ENCODE measurements at places on chromosomes 5 and 9. TPM values are rescaled to one million over a fixed set of nuclear protein-coding genes. Genes with fewer than 3 reads are reported as not detected.

Gene MED7
- total RNA-seq = 7.3 TPM

Gene PPP3R2
- not detected for total RNA-seq

Gene SNCAIP
- 2.1 TPM for total RNA-seq

Gene EIF4E1B
- not detected for total RNA-seq

Gene GPRIN1
- total RNA-seq = 2.1 TPM

Gene BTNL9
- 15.9 TPM for total RNA-seq

Gene RASGRF2
- 7.5 TPM for total RNA-seq

Gene HAVCR2
- 18.8 TPM for total RNA-seq

Gene RETREG1
- total RNA-seq = 26.0 TPM

Gene PKN3
- total RNA-seq = 15.9 TPM

Gene CDH18
- not detected for total RNA-seq

Gene DRD1
- total RNA-seq = 0.17 TPM

Gene ALDH1B1
- 27.1 TPM for total RNA-seq

GRCh38 chr9:4207881-4208615 is 91.8 kb downstream of the GLIS3 start:
- no peak overlapping the region for H3K4me3 ChIP-seq
- DNase-seq = no peak
- H3K36me3 ChIP-seq = no peaks in the 10 kb centered on the region
- H3K4me1 ChIP-seq = peaks cover 3% of the 10 kb centered on the region
- H3K27me3 ChIP-seq = no peaks in the 10 kb centered on the region

- H3K4me3 ChIP-seq = no peak overlapping the region
- H3K4me1 ChIP-seq = no peaks in the 10 kb centered on the region
- no peaks in the 10 kb centered on the region for H3K36me3 ChIP-seq
- no peak overlapping the region for H3K27ac ChIP-seq
Observed at GRCh38 chr5:72133212-72133990, 26.1 kb downstream of the MAP1B start.

GRCh38 chr9:71920456-71921189 is 9.2 kb downstream of the C9orf85 start:
- H3K27me3 ChIP-seq = no peaks in the 10 kb centered on the region
- H3K27ac ChIP-seq = no peak overlapping the region
- no peaks in the 10 kb centered on the region for H3K4me1 ChIP-seq
- no peak for DNase-seq
- H3K4me3 ChIP-seq = no peak overlapping the region

- H3K36me3 ChIP-seq = peaks cover 88% of the 10 kb centered on the region
- H3K4me3 ChIP-seq = no peak overlapping the region
- DNase-seq = no peak
- H3K27ac ChIP-seq = no peak overlapping the region
Observed at GRCh38 chr5:154898210-154898609, 39.8 kb downstream of the CNOT8 start.

DNA sequence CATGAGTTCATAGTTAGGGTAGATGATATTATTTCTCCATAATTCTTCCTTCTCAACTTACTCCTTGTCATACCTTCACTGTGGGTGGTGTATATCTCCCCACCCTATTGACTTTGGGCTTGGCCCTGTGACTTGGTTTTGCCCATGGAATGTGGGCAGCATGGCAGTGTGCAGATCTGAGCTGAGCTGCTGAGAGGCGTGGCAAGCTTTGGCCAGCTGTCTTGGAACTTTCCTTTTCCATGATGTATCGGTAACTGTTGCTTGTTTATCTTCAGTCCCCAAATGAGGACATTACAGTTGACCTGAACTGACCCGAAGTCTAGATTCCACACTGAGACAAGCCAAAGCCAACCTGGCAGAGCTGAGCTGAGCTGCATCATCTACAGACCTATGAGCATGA is 70.4 kb downstream of the RALGPS1 start:
- no peak overlapping the region for H3K27ac ChIP-seq
- DNase-seq = no peak
- peaks cover 48% of the 10 kb centered on the region for H3K27me3 ChIP-seq
- no peak overlapping the region for H3K4me3 ChIP-seq

- H3K36me3 ChIP-seq = no peaks in the 10 kb centered on the region
- no peak for DNase-seq
- no peak overlapping the region for H3K4me3 ChIP-seq
- H3K27me3 ChIP-seq = no peaks in the 10 kb centered on the region
- H3K4me1 ChIP-seq = peaks cover 28% of the 10 kb centered on the region
Observed at GRCh38 chr5:67178085-67178484, 18.5 kb downstream of the CD180 start.

DNA sequence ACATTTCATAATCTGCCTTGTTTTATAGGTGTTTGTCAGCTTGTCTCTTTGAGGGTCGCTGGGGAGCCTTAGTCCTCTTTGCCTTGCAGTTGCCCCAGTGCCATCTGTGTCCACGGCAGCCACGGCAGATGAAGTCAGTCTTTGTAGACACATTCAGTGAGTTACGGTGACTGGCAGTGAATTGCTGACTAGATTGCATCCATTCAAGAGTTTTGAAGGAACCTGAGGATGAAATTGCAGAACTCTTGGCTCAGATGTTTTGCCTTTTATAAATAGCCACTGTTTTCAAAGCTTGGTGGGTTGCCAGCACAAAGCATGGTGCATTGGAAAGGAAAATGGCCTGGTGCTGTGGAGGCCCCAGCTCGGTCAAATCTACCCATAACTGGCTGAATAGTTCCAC is 125.6 kb downstream of the TRIO start:
- no peak overlapping the region for H3K27ac ChIP-seq
- peaks cover 7% of the 10 kb centered on the region for H3K36me3 ChIP-seq
- H3K27me3 ChIP-seq = no peaks in the 10 kb centered on the region
- no peak overlapping the region for H3K4me3 ChIP-seq

DNA sequence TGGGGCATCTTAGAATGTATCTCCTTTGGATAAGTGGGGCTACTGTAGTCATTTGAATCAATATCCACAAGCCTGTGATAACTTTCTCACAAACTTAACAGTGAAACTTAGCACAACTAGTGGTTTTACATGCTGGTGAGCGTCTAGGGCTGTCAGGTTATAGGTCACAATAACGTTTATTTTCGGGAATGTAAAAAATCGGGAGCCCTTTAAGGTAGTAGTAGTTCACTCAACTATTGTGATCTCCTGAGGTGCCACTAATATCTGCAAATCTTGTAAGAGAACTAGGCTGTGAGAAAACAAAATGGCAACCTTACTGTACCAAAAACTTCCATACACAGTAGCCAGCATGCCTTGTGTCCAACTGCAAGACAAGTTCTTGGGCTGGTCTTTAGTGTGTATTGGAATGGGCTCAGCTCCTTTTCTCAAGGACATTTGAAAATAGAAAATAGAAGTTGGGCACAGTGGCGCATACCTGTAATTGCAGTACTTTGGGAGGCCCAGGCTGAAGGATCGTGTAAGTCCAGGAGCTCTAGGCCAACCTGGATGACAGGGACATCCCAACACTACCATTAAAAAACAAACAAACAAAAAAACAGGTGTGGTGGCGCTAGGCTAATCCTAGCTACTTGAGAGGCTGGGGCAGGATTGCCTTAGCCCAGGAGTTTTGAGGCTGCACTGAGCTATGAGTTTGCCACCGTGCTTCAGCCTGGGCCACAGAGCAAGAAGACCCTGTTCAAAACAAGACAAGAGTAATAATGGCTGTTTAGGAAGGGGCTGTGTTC is 5.2 kb upstream of the PKN3 start:
- peaks cover 8% of the 10 kb centered on the region for H3K36me3 ChIP-seq
- H3K4me1 ChIP-seq = no peaks in the 10 kb centered on the region
- H3K27ac ChIP-seq = no peak overlapping the region
- no peak for DNase-seq
- H3K27me3 ChIP-seq = no peaks in the 10 kb centered on the region

DNA sequence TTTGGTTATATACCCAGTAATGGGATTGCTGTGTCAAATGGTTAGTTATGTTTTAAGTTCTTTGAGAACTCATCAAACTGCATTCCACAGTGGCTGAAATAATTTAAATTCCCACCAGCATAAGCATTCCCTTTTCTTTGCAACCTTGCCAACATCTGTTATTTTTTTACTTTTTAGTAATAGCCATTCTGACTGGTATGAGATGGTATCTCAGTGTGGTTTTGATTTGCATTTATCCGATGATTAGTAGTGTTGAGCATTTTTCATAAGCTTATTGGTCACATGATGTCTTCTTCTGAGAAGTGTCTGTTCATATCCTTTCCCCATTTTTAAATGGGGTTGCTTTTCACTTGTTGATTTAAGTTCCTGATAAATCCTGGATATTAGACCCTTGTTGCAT is 435.7 kb upstream of the RIOK2 start:
- no peaks in the 10 kb centered on the region for H3K4me1 ChIP-seq
- no peak for DNase-seq
- no peak overlapping the region for H3K4me3 ChIP-seq

- no peak overlapping the region for H3K27ac ChIP-seq
- peak; percentile 84 for DNase-seq
- H3K4me1 ChIP-seq = no peaks in the 10 kb centered on the region
- H3K4me3 ChIP-seq = no peak overlapping the region
- no peaks in the 10 kb centered on the region for H3K36me3 ChIP-seq
Observed at GRCh38 chr5:177071666-177072385, 14.9 kb upstream of the FGFR4 start.

GRCh38 chr5:127517110-127517479 is 345 bp upstream of the PRRC1 start:
- H3K36me3 ChIP-seq = peaks cover 11% of the 10 kb centered on the region
- peaks cover 18% of the 10 kb centered on the region for H3K4me1 ChIP-seq
- peak overlapping the region; percentile 84 for H3K4me3 ChIP-seq
- no peak for DNase-seq

GRCh38 chr9:33165263-33166151 is 1.6 kb downstream of the B4GALT1 start:
- H3K27me3 ChIP-seq = no peaks in the 10 kb centered on the region
- DNase-seq = no peak
- H3K27ac ChIP-seq = peak overlapping the region; percentile 99
- H3K4me3 ChIP-seq = peak overlapping the region; percentile 96
- H3K4me1 ChIP-seq = peaks cover 45% of the 10 kb centered on the region
- no peaks in the 10 kb centered on the region for H3K36me3 ChIP-seq

DNA sequence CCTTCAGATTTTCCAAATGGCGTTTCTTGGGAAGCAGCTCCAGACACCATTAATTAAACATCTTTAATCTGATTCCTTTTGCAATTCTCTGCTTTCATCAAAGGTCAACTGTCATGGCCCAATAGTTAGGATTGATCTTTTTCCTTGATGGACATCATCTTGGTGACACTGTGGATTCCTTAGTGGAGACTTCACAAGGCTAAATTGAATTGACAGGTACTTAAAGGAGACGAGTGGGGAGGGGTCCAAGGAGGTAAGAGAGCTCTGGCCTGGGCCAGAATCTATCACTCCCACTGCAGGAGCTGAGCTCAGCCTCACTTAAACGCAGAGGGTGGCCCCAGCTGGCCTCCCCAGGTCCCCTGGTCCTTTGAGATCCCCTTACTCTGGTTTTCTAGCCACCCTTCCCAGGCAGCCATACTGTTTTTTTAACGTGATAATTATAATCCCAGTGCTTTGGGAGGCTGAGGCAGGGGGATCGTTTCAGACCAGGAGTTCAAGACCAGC is 9.9 kb upstream of the HMCN2 start:
- no peaks in the 10 kb centered on the region for H3K4me1 ChIP-seq
- no peak for DNase-seq
- no peaks in the 10 kb centered on the region for H3K27me3 ChIP-seq
- H3K4me3 ChIP-seq = no peak overlapping the region
- no peaks in the 10 kb centered on the region for H3K36me3 ChIP-seq

DNA sequence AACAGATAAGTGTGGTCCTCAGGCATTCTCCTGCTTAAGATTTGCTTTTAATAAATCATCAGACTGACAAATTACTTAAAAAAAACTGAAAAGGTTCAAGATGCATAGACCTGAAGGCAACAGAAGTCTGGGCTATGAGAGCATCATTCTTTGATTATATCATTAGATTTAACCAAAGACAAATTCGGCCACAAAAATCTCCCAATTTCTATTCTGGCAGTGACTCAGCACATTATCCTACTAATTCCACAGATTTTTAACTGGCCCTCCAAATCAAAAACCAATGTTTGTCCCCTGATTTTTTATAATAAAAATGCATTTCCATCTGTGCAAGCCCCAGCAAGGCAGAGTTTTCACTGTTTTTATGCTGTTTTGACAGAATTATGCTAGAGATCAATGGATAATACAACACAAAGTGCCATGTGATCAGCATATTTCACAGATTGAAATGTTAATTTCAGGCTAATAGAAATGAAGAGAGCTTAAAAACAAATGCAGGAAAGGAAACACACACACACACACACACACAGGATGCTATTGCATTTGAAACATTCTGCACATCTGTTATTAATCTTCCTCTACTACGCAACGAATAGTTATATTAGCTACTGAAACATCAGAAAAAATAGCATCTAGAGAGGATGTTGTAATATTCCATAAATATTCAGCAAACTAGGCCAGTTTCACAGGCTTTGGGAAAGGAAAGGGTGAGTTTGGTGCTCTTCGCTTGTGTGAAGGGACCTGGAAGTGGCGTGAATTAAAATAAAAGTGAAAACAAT is 177.6 kb upstream of the ST8SIA4 start:
- no peaks in the 10 kb centered on the region for H3K27me3 ChIP-seq
- no peaks in the 10 kb centered on the region for H3K4me1 ChIP-seq
- H3K4me3 ChIP-seq = no peak overlapping the region
- no peak overlapping the region for H3K27ac ChIP-seq
